ENCODE measurements at places on chromosomes 2 and 18.

- DNase-seq, result no peak
These were observed 68.1 kb downstream of the RMDN2 start for GRCh38 chr2:37993143-37993542.

GRCh38 chr18:2240311-2240705 is 331.0 kb downstream of the METTL4 start:
- no peak for DNase-seq

- no peak for DNase-seq
These were observed 222.7 kb downstream of the PHLPP1 start for GRCh38 chr18:62938006-62938405.

DNA sequence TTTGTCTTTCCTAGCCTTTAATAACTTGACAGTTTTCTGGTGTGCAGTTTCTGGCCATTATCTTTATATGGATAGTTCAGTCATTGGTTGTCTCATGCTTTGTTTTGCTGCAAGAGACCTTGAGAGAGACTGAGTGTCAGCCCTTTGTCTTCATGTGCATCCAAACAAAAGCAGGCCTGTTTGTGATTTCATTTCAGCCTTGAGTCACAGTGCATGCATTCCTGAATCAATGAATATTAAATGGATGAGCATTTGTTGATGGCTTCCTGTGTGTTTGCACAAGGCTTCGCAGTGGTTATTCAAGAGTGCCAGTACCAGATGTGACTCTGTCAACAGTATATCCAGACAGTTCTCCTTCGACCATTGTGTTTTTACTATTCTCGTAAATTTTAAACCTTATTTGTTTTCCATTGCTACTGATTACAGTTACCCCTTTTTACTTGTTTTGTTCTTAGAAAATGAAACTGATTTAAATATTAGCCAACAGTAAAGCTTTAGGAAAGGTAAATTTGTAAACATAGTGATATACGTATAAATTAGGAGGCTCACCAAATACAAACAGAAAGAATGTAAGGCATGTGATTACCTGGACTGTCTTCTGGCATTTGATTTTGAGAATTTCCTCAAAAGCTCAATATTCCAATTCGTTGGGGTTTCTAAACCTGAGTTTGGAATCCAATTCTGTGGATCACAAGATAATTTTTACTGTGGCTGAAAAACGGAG is 319.8 kb downstream of the CTNNA2 start:
- DNase-seq, result no peak

- DNase-seq, result no peak
These were observed 140.3 kb upstream of the FOSL2 start for GRCh38 chr2:28252311-28252710.

- DNase-seq, result no peak
These were observed 47.0 kb downstream of the UGP2 start for GRCh38 chr2:63888490-63889402.

DNA sequence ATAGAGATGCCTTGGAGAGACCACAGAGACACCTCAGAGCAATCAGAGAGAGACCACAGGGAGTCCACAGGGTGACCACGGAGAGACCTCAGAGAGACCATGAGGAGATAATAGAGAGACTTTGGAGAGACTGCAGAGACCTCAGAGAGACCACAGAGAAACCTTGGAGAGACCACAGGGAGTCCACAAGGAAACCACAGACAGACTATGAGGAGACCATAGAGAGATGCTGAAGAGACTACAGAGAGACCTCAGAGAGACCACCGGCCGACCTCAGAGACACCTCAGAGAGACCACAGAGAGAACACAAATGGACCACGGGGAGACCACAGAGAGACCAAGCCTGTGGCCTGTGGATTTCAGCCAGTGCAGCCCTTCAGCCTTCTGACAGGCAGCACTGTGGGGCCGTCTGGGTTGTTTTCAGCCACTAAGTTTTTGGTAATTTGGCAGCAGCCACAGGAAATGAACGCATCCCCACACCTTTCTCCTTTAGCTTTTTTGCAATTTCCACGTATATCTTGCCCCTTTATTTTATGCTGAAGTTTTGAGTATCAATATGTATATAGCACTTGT is 11.4 kb upstream of the TMEM18 start:
- DNase-seq, result no peak

DNA sequence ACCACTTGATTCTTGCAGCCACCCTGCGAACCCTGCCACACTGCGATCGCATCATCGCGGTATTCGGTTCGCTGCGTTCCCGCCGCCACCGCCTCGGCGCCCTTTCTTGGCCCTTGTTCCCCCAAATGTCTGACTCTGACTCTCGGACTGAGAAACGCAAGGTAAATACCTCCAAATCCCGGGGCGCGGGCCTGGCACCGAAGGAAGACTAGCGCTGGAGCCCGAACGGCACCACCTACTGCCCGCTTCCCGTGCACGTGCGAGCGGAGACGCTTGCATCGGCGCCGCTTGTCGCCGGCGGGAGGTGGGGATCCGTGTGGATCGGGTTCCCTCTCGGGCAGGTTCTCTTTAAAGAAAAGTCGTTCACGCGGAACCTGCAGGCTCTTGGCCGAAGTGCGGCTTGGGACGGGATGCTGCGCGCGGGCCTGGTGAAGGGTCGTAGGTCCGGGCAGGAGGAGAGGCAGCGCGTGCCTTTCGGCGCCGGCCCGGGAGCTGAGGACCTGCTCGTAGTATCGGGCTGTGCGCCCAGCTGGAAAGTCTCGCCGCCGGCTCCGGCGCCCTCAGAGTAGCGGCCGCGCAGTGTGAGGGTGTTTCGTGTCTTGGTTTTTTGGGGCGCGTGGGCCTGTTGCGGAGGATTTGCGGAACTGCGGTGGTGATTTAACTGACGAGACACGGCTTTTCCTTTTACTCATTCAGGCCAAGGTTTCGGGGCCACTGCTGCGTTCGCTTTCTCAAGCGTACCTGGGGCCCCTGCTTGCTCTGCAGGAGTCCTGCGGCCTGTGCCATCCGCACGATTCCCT is 514 bp downstream of the BCL2L11 start:
- DNase-seq, result no peak

Data from activated CD8-positive, alpha-beta memory T cell treated with anti-CD3 and anti-CD28 coated beads for 1 hour (primary cell).